ENCODE measurements at places on chromosomes 6 and 20.

GRCh38 chr6:163369628-163370365 lies 44.7 kb upstream of the QKI start:
- no peak for DNase-seq

GRCh38 chr20:43843096-43843964 lies 71.3 kb upstream of the TOX2 start:
- no peak for DNase-seq

DNA sequence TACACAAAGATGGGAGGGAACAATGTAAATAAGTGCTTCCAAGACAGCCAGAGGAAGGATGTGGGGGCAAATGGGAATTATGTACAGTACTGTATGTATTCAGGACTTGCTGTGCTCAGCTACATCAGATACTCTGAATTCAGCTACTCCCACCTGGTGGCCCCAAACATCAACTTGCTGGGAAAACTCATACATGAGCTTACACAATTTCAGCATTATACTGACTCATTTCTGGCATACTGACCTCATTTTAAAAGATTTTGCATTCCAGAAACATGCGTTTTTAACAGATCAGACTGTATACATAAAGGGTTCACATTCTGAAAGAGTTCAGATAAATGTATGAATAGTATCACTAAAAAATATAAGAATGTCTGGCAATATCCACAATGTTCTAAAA lies 59.7 kb downstream of the GPX5 start:
- no peak for DNase-seq

- DNase-seq, result no peak
Observed at GRCh38 chr6:43088654-43089056, 12.5 kb downstream of the PTK7 start.

DNA sequence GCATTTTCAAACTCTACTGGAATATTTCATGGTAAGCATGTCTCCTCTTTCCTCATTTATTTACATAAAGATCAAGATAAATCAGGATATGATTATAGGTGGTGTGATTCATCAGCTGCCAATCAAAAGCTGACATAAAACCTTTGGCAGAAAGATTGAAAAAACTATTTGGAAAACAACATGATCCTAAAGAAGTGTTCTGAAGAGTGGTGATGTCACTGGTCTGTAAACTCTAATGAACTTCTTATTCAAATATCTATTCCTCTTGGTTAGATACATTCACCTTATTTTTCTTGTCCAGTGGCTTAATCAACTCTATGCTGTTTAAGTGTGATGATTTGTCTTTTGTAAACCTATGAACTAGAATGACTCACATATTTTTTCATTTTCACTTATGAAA lies 535.5 kb upstream of the CITED2 start:
- DNase-seq, result no peak

DNA sequence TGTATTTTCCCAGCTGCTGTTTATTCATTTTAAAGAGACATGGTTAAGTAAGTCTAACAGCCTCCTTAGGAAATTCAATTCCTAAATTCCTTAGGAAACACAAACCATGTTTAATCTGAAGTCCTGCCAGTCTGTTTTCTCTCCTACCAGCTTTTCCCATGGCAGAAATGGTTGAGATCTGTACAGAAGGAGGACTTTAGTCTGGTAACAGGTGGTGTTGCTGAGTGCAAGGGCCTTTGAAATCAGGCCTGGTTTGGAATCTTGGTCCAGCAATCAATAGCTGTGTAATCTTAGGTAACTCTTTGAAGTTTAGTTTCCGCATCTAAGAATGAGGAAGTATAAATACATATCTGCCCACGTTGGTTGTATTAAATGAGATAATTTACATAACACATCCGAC lies 232.5 kb downstream of the LAMA2 start:
- no peak for DNase-seq

Data from stimulated activated CD4-positive, alpha-beta T cell treated with anti-CD3 and anti-CD28 coated beads, Interleukin-1b, Interleukin-23, amount 100 ng/mL, for 24 hours (primary cell).